ENCODE measurements at places on chromosomes 7 and 10.

GRCh38 chr10:19252531-19252930 lies 203.9 kb downstream of the MALRD1 start:
- DNase-seq, result no peak

DNA sequence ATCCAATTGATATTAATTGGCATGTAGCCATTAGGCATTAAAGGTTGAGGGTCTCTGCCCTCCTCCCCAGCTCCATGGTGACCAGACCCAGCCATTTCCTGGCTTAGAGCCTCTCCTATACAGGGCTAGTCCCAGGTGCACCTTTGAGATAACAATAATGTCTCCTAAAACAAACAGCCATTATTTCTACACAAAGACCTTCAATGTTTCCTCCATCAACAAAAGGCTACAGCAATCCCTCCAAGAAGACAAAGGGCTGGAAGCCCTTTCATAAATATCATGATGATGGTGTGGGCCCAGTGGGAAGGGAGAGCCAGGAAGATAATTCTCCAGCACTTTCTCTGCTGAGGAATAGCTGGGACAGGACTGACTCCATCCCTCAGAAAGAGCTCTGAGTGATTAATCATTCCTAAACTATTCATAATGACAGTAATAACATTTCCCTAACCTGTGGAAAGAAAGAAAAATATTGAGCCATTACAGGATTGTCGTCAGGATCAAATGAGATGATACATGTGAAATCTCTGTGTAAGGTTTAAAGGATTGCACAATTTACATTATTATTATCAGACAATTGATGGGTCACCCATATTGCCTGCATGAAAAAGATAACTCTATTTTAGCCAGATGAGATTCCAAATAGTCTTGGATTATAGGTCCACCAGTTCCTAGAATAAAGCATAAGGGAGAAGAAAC lies 10.2 kb downstream of the PKD2L1 start:
- no peak for DNase-seq

GRCh38 chr7:12220389-12221046 lies 9.4 kb downstream of the TMEM106B start:
- DNase-seq, result no peak

DNA sequence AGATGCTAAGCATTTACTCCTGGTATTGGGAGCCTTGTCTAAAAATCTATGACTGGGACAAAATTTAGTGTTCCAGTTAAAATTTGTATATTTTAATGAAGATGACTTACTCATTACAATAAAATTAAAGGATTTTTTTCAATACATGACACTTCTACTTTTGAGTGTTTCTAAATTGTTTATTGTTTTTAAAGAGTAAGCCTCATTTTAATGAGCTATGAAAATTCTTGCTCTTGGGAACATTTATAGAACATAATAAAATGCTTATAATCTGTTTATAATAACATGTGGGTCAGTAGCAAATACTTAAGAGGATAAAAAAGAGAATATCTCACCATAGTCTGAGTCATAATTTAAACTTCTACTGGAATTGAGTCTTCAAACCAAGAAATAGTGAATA lies 149.5 kb downstream of the PLCE1 start:
- no peak for DNase-seq

Data from inflammatory macrophage treated with lipopolysaccharide for 4 hours (primary cell).